ENCODE measurements at places on chromosomes 5 and 9. TPM values are rescaled to one million over a fixed set of nuclear protein-coding genes. Genes with fewer than 3 reads are reported as not detected.

DNA sequence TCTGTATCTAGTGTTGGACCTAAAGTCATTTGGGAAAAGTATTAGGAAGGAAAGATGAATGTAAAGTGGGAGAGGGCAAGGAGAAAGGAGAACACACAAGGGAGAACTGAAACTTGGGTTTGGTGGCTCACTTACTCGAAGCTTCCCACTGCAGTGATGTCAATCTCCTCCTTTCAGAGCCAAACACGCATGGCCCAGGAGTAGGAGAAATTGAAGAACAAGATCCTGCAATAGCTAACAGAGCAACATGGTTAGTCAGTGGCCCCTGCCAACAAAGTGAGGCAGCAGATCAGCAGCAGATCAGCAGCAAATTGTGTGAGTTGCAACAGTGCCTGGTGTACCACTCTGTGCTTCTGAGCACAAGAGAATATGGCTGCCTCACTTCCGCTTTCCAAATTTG lies 366.4 kb downstream of the PSAT1 start:
- DNase-seq = no peak

GRCh38 chr5:174724484-174725260 lies at the start of gene MSX2:
Gene MSX2, plus strand, starts transcription at chr5:174724582. Its CDS starts 78 bp downstream, at chr5:174724660.
- DNase-seq = peak; percentile 93

- DNase-seq = no peak
These were observed 274.2 kb downstream of the BRINP1 start for GRCh38 chr9:119095072-119095471.

- DNase-seq = no peak
These were observed 262.5 kb upstream of the TAS2R1 start for GRCh38 chr5:9892696-9893095.

The ANKS6 gene
- total RNA-seq = 26.7 TPM

The FAM151B gene
- 3.4 TPM for total RNA-seq

The BTNL8 gene
- total RNA-seq = 4.5 TPM

The CFAP157 gene
- total RNA-seq = 0.29 TPM
